ENCODE measurements at places on chromosomes 11 and 22. TPM values are rescaled to one million over a fixed set of nuclear protein-coding genes. Genes with fewer than 3 reads are reported as not detected.

Gene RAC2
- 0.65 TPM for total RNA-seq

DNA sequence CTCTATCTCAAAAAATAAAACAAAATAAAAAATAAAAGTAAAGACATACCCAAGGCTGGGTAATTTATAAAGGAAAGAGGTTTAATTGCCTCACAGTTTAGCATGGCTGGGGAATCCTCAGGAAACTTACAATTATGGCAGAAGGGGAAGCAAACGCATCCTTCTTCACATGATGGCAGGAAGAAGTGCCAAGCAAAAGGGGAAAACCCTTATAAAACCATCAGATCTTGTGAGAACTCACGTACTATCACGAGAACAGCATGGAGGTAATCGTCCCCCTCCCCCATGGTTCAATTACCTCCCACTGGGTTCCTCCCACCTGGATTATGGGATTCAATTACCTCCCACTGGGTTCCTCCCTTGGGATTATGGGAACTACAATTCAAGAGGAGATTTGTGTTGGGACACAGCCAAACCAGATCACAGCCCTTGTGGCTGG, 8.3 kb upstream of the SSTR3 start:
- DNase-seq: no peak

Gene SPON1
- 1.5 TPM for total RNA-seq

- DNase-seq: no peak
Observed at GRCh38 chr11:78403781-78404180, 13.8 kb downstream of the GAB2 start.

Gene MAPK8IP2
- total RNA-seq: 4.7 TPM

- DNase-seq: peak; percentile 65
Observed at GRCh38 chr11:3950996-3951660, 95.7 kb downstream of the STIM1 start.

- peak; percentile 33 for DNase-seq
Observed at GRCh38 chr22:24156141-24156912, 25.0 kb upstream of the SUSD2 start.

Gene JRKL
- total RNA-seq: 13.9 TPM

Gene KCTD14
- total RNA-seq: 1.0 TPM

DNA sequence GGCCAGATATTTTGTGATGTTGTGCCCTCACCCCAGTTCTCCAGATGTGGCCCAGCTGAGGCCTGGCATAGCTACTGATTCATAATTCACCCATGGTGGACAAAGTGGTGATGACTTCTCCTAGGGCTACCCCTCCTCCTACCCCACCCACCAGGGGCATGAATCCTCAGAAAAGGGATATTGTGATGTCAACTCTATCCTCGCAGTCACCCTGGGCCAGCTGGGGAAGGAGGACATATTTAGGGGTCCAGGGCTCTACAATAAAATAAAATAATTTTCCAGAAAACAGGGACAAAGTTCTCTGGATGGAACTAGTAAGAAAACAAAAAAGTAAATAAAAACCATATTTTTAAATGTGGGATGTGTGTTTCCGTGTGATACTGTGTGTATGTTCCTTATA, at the start of gene UBQLNL:
Gene UBQLNL (minus strand): TSS at position 101 of the 400 bp plus-strand sequence. CDS start 258 bp downstream, outside the sequence.
- DNase-seq: no peak

- DNase-seq: no peak
Observed at GRCh38 chr11:59992425-59992824, 24.6 kb upstream of the OOSP4B start.

GRCh38 chr11:2436521-2437031, 7.7 kb downstream of the TRPM5 start:
- no peak for DNase-seq

GRCh38 chr22:28029201-28029948, 110.3 kb upstream of the PITPNB start:
- DNase-seq: peak; percentile 46

GRCh38 chr22:40414838-40415505, 44.6 kb downstream of the SGSM3 start:
- no peak for DNase-seq

- no peak for DNase-seq
Observed at GRCh38 chr11:6417907-6418556, 862 bp downstream of the APBB1 start.

GRCh38 chr11:5663511-5663910, 21.4 kb downstream of the TRIM5 start:
- DNase-seq: no peak

Gene GRM5
- 0.70 TPM for total RNA-seq

DNA sequence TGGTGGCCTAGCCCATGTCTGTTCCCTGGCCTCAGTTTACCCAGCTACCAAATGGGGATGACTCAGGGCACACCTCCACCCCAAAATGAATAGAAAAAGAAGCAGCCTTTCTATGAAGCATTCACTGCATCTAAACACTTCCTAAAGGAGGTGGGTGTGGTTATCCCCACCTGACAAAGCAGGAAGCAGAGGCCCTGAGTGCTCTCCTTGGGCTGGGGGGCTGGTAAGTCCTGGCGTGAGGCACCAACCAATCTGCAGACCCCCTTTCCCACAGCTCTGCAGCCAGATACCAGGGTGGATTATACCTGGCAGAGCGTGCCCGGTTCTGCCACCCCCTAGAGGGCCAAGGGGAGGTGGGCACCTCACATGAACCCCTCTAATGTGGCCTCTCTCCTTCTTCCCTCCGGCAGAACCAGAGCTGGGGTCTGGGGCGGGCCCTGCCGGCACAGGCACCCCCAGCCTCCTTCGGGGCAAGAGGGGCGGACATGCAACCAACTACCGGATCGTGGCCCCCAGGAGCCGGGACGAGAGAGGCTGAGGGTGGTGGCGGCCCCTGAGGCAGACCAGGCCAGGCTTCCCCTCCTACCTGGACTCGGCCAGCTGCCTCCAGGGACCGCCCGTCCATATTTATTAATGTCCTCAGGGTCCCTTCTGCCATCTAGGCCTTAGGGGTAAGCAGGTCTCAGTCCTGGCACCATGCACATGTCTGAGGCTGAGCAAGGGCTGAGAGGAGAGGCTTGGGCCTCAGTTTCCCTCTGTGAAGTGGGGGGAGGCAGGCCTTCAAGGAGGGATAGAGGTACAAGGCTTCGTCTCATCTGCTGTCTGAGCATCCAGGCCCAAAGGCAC, 9.2 kb downstream of the RHBDD3 start:
- no peak for DNase-seq

GRCh38 chr22:50141462-50141861, 29.1 kb upstream of the PANX2 start:
- no peak for DNase-seq

DNA sequence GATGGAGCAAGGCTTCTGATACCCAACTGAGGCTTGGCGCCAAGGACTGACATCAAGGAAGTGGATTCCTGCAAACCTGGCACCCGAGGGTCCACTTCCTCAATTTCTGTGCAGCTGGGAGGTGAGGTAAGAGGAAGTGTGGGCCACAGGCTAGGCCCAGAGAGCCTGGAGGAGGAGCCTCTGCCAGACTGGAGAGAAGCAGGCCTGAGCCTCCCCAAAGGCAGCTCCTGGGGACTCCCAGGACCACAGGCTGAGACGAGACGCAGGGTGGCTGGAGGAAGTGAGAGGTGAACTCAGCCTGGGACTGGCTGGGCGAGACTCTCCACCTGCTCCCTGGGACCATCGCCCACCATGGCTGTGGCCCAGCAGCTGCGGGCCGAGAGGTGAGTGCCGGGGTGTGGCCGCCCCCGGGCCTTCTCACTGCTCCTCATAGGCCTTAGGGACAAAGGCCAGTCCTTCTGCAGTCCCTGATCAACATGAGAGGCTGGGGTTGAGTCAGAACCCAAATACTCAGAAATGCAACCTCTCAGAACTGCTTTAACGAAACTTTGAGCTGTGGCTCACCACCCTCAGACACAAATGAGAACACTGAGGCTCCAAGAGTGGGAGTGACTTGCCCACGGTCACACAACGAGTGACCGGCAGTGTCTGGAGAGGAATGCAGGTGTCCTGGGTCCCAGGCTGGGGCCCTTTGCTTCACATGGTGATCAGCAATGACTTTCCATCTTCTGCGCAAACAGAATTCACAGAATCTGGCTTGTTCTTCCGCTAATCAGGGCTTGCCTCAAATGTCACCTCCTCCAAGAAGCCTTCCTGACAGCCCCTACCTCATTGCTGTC, at the start of gene NCF4:
Gene NCF4 (plus strand): TSS at position 186 of the 839 bp plus-strand sequence. CDS start 166 bp downstream, at position 352.
- DNase-seq: no peak

Gene NEFH
- total RNA-seq: 3.1 TPM

Gene KRTAP5-7
- not detected for total RNA-seq

GRCh38 chr22:25564320-25564978, at the start of gene GRK3:
Gene GRK3 (plus strand): TSS chr22:25564675. CDS start chr22:25565041, 366 bp downstream.
- peak; percentile 16 for DNase-seq

- DNase-seq: no peak
Observed at GRCh38 chr11:41284354-41284753, 175.1 kb downstream of the LRRC4C start.

GRCh38 chr22:32791056-32791455, 10.4 kb upstream of the TIMP3 start:
- DNase-seq: no peak

DNA sequence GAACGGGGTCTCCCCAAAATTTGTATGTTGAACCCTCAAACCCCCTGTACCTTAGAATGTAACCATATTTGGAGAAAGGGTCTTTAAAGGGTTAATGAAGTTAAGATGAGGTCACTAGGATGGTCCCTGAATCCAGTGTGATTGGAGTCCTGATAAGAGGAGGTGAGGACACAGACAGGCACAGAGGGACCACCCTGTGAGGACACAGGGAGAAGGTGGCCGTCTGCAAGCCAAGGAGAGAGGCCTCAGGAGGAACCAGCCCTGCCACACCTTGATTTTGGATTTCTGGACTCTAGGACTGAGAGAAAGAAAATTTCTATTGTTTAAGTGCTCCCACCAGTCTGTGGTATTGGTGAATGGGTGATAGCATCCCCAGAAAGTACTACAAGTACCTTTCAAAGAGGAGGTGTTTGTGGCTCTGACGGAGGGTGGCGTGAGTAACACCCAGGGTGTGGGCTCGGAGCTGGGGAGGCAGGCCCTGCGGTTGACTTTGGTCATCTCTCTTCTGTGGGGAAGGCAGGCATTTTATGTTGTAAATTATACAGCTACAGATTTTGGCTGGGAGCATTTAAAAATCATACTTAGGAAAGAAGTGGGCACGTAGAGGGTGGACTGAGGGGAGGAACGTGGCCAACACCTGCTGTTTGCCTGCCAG, 13.8 kb downstream of the MRGPRF start:
- no peak for DNase-seq

Gene ME3
- total RNA-seq: 26.5 TPM

DNA sequence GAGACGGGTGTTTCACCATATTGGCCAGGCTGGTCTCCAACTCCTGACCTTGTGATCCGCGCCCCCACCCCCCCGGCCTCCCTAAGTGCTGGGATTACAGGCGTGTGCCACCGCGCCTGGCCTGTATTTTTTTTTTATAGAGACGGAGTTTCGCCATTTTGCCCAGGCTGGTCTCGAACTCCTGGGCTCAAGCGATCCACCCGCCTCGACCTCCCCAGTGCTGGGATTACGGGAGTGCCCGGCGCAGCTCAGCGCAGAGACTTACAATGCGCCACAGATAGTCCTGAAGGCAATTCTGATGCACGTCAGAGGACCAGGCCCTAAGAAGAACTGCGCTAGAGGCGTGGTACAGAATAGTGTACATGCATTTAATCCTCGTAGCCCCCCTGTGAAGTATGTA, 587 bp upstream of the VPS51 start:
- no peak for DNase-seq

DNA sequence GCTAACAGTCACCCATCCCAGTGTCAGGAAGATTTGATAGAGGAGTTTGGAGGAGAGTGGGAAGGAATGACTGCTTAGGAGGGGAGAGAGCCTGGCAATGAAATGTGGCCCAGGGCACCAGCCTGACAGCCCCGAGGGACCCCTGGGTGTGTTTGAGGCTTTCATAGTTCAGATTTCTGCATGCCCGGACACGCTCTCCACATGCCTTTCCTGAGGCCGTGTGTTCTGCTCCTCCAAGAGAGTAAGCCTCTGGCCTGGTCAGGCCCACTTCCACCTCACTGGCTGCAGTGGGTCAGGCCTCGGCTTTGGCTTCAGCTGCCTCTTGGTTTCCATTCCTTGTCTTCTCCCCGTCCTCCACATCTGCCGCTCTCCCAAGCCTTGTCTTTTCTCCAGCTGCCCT, 78.4 kb downstream of the C22orf31 start:
- no peak for DNase-seq

Gene XNDC1N
- 7.8 TPM for total RNA-seq

Gene ARL2
- total RNA-seq: 41.7 TPM

GRCh38 chr11:2186669-2187279, 15.2 kb upstream of the TH start:
- DNase-seq: no peak

- DNase-seq: no peak
Observed at GRCh38 chr11:101129203-101129943, at the start of gene PGR. Gene PGR (minus strand): TSS chr11:101129813. CDS start chr11:101129070, 743 bp downstream.

- DNase-seq: no peak
Observed at GRCh38 chr22:17777717-17778044, 3.4 kb upstream of the BID start.

Gene APOA4
- total RNA-seq: not detected

Gene MMP26
- total RNA-seq: not detected

GRCh38 chr22:40040927-40041326, 46.2 kb downstream of the FAM83F start:
- no peak for DNase-seq

- peak; percentile 95 for DNase-seq
Observed at GRCh38 chr11:12017243-12017678, 8.8 kb upstream of the DKK3 start.

DNA sequence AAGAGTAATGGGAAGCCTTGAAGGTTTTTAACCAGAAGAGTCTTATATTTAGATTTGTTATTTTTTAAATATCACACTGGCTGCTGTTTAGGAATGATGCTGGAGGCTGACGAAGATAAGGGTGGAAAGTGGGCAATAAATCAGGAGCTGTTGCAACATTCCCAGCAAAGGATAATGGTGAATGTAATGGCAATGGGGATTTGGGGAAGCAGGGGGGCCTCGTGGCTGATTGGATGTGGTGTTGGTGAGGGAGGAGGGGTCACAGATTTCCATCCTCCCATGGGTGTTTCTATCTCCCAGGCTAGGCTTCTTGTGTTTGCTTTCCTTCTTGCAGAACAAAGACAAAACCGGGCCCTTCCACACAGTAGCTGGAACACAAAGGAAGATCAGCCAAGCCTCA, 80.8 kb downstream of the PIWIL4 start:
- no peak for DNase-seq

DNA sequence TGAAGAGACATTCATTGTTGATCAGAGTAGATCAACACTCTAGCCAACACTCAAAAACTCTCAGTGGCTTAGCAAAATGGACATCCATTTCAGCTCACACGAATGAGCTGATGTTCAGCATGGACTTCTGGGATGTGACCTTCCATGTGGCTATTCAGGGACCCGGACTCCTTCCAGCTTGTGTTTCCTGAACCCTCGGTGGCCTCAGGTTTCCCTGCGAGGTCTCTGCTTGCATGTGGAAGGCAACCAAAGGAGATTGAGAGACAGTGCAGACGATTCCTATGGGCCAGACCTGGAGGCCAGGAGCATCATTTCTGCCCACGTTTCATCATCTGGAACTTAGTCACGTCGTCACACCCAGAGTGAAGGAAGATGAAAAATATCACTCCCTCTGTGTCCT, 1137.4 kb downstream of the TBC1D22A start:
- DNase-seq: no peak

GRCh38 chr11:121318848-121319834, 26.6 kb downstream of the SC5D start:
- DNase-seq: peak; percentile 41
